ENCODE measurements at places on chromosomes 7 and 10. TPM values are rescaled to one million over a fixed set of nuclear protein-coding genes. Genes with fewer than 3 reads are reported as not detected.

GRCh38 chr7:158246960-158247673 is 340.5 kb downstream of the PTPRN2 start:
- no peak for DNase-seq
- H3K4me1 ChIP-seq, result no peaks in the 10 kb centered on the region
- H3K27me3 ChIP-seq, result no peaks in the 10 kb centered on the region
- no peaks in the 10 kb centered on the region for H3K36me3 ChIP-seq
- H3K27ac ChIP-seq, result no peak overlapping the region

CYP26C1 gene
- polyA plus RNA-seq, result not detected

- peaks cover 16% of the 10 kb centered on the region for H3K36me3 ChIP-seq
- H3K4me1 ChIP-seq, result peaks cover 4% of the 10 kb centered on the region
- H3K4me3 ChIP-seq, result no peak overlapping the region
- no peaks in the 10 kb centered on the region for H3K27me3 ChIP-seq
- DNase-seq, result no peak
These were observed 60.7 kb downstream of the R3HCC1L start for GRCh38 chr10:98195120-98195519.

- DNase-seq, result no peak
- H3K36me3 ChIP-seq, result peaks cover 4% of the 10 kb centered on the region
- H3K4me1 ChIP-seq, result no peaks in the 10 kb centered on the region
- H3K4me3 ChIP-seq, result no peak overlapping the region
- no peaks in the 10 kb centered on the region for H3K27me3 ChIP-seq
These were observed 140.7 kb downstream of the ATE1 start for GRCh38 chr10:121787169-121787568.

CDK1 gene
- 0.08 TPM for polyA plus RNA-seq

GRCh38 chr7:155959894-155960293 is 147.6 kb upstream of the SHH start:
- H3K36me3 ChIP-seq, result no peaks in the 10 kb centered on the region
- H3K4me1 ChIP-seq, result no peaks in the 10 kb centered on the region
- no peak for DNase-seq
- no peak overlapping the region for H3K27ac ChIP-seq
- no peaks in the 10 kb centered on the region for H3K27me3 ChIP-seq

DNA sequence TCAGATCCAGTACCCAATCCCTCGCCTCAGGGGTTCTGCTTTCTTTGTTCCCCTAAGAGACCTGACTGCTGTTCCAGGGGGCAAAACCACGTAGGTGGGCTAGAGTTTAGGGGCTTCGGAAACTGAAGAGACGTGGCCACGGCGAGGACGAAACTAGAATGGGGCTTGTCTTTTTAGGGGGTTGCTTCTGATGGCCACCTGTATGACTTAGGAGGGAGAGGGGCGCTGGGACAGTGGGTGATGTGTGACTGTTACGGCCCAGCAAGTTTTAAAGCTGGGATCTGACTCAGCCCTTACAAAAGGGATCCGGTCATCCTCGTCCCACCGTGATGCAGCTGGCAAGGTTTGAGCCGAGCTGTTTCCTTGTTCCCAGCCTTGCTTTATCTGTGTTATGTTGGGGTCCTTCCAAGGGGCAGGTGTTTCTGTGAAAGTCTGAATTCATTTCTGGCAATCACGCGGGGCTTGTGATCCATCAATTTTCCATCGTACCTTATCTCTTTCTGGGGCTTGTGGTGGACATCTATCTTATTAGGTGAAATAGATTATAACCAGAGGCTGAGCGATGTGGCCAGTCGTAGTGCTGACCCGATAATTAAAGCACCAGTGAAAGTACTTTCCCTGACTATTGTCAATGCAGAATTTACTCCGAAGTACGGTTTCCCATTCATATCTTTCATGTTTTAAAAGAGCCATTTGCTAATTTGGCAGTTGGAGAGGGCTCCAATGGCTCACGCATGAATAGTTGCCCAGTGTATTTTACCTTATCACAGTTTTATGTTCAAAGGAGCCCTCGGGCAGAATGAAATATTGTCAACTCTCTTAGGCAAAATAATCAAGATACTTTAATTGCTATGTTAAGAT is 830 bp downstream of the MET start:
- peak overlapping the region; percentile 71 for H3K4me3 ChIP-seq
- H3K4me1 ChIP-seq, result peaks cover 11% of the 10 kb centered on the region
- DNase-seq, result no peak
- H3K27ac ChIP-seq, result no peak overlapping the region
- peaks cover 36% of the 10 kb centered on the region for H3K27me3 ChIP-seq

DNA sequence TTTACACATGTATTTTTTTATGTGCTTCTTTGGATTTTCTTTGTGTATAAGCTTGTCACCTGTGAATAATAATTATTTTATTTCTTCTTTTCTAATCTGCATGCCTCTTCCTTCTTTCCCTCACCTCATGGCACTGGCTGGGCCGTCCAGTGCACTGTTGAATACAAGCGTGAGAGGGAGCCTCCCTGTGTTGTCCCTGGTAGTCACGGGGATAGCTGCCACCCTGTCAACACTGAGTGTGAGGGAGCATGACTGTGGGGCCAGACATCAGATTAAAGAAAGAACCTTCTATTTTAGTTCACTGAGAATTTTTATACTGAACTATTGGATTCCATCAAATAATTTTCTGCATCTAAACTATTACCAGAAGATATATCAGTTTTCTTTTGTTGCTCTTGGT is 187.9 kb downstream of the CDC14C start:
- no peak for DNase-seq
- H3K36me3 ChIP-seq, result no peaks in the 10 kb centered on the region
- no peak overlapping the region for H3K4me3 ChIP-seq

GRCh38 chr10:65793738-65794425 is 1132.0 kb upstream of the LRRTM3 start:
- no peak for DNase-seq
- H3K4me3 ChIP-seq, result no peak overlapping the region
- H3K36me3 ChIP-seq, result no peaks in the 10 kb centered on the region
- no peaks in the 10 kb centered on the region for H3K27me3 ChIP-seq
- no peak overlapping the region for H3K27ac ChIP-seq

GRCh38 chr10:69145864-69146263 is 21.9 kb downstream of the VPS26A start:
- H3K36me3 ChIP-seq, result peaks cover 3% of the 10 kb centered on the region
- no peak overlapping the region for H3K4me3 ChIP-seq
- no peak overlapping the region for H3K27ac ChIP-seq
- DNase-seq, result no peak

STAM gene
- 5.9 TPM for polyA plus RNA-seq

ASB10 gene
- polyA plus RNA-seq, result not detected
